Cardiac muscle cell (in vitro differentiated cells and primary cell): ENCODE measurements at places on chromosomes 5 and 9.

DNA sequence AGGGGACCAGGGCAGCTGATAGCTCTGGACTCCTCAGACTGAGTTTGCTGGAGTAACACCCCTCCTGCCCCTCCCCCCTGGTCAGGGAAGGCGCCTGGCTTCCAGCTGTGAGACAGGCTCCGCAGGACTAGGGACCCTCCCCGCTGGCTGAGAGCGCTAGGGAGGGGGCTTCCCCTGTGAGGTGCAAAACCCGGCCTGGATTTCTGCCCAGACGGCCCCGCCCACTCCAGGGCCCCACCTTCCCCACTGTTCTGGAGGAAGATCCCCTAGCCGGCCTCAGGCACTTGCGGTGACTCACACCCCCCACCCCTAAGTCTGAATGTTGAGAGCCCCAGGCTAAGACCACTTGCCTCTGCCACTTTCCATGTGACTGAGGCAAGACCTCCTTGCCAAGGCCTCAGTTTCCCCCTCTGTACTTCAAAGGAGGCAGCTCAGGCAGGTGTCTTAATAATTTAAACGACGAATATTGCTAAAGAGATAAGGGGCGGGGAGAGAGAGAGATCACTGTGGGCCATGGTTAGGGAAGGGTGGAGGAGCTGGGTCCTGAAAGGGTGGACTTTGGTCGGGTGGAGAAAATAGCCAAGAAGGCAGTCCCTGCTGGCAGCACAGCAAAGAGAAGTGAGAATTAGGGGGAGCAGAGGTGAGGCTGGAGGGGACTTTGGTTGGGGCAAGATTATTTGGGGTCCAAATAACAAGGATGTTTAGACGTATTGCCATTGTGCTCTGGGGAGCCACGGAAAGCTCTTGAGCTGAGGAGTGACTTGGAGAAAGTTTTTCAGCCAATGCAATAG, 1.0 kb upstream of the DAB2IP start:
- DNase-seq, result peak; percentile 96
- peak overlapping the region; percentile 4 for H3K4me3 ChIP-seq
- no peaks in the 10 kb centered on the region for H3K27me3 ChIP-seq
- peak overlapping the region; percentile 71 for H3K27ac ChIP-seq
- no peaks in the 10 kb centered on the region for H3K36me3 ChIP-seq

DNA sequence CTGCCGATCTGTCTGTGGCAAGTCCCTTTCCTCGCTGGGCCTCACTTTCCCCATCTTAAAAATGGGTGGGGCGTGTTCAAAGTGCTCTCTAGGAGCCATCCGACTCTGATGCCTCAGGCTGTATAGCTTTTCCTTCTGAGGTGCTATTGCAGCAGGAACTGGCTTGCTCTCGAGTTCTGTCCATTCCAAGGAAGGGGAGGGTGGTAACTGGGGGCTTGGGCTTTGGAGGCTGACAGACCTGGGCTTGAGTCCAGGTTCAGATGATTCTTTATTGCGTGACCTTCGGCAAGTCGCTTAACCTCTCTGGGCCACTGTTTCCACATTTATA, 139.5 kb downstream of the RGS3 start:
- no peak overlapping the region for H3K4me3 ChIP-seq
- no peaks in the 10 kb centered on the region for H3K27me3 ChIP-seq
- H3K27ac ChIP-seq, result no peak overlapping the region
- H3K36me3 ChIP-seq, result peaks cover under 1% of the 10 kb centered on the region
- no peak for DNase-seq
- peaks cover 13% of the 10 kb centered on the region for H3K4me1 ChIP-seq

DNA sequence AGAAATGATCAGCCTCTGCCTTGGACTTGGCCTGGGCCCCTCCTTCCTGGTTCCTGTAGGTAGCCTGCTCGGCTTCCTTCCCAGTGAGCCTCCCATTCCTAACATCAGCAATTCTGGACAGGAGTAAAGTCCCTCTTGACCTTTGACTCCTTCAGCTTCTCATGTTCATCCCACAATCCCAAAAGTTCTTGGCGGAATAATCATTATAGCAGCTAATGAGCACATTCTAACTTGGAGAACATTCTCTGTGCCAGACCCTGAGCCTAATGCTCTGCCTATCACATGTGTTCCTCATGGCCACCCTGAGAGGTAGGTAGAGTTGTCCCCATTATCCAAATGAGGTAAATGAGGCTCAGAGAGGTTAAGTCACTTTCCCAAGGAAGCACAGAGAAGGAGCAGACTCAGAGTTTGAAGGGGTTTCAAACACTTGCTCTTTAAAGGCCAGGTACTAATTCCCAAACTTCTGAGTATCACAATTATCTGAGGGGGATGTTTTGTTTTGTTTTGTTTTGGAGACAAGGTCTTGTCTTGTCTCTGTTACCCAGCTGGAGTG, 21.2 kb downstream of the SWI5 start:
- H3K27ac ChIP-seq, result no peak overlapping the region
- H3K4me1 ChIP-seq, result no peaks in the 10 kb centered on the region
- H3K4me3 ChIP-seq, result no peak overlapping the region
- H3K27me3 ChIP-seq, result no peaks in the 10 kb centered on the region
- H3K36me3 ChIP-seq, result no peaks in the 10 kb centered on the region

DNA sequence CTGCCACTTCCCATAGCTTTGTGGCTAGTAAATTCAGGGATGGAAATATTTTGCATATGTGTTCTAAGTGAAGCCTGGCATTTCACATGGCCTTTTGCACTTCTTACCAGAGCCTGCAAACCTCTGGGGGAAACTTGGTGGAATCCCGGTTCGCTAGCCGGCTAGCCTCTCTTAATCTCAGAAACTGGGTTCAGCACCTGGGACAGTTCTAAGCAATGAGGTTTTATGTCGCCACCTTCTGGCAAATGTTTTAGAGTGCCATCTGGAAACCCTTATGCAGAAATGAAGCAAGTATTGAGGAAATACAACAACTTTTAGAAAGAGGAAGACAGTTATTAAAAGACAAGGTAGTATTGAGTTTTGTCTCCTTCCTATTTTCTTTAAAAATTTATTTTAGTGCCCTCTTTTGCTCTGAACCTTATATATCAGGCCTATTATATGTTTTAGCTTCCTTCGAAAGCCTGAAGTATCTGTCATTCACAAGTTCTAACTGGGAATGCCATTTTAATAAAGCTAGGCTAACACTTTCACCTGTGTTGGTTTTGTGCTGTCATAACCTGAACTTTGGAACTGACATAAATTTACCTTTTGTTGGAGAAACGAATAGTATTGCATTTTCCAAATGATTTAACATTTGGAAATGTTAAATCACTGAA, 963 bp upstream of the HTR1A start:
- peak; percentile 92 for DNase-seq
- no peak overlapping the region for H3K27ac ChIP-seq
- no peak overlapping the region for H3K4me3 ChIP-seq
- H3K27me3 ChIP-seq, result peaks cover 47% of the 10 kb centered on the region
- H3K36me3 ChIP-seq, result no peaks in the 10 kb centered on the region

DNA sequence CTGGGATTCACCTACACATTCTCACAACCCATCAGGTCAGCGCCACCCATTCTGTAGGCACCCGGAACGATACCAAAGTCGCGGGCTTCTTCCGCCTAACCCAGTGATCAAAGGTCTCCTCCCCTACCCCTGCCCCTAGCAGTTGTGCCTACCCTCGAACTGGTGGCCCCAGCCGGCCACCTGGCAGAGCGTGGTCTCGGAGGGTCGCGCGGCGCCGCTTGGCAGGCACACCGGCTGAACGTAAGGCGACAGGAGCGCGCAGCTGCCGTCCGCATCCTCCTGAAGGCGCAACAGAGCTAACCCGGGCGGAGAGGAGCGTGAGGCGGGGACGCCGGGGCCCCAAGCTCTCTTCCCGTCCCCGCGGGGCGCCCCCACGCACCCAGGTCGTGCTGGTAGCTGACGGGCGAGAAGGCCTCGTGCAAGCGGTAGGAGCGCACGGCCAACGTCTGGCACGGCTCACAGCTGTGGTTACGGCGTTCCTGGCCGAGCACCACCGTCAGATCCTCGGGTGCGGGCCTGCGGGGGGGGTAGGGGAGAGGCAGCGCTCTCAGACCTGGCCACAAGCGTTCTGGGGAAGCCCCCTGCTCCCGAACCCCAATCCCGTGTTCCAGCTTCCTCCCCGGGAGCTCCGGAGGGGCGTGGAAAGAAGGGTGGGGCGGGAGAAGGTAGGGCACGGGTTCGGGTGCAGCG, 2.8 kb upstream of the PFN3 start:
- no peak overlapping the region for H3K27ac ChIP-seq
- H3K4me1 ChIP-seq, result no peaks in the 10 kb centered on the region
- H3K27me3 ChIP-seq, result peaks cover 73% of the 10 kb centered on the region
- H3K4me3 ChIP-seq, result peak overlapping the region; percentile 38
- peak; percentile 34 for DNase-seq

DNA sequence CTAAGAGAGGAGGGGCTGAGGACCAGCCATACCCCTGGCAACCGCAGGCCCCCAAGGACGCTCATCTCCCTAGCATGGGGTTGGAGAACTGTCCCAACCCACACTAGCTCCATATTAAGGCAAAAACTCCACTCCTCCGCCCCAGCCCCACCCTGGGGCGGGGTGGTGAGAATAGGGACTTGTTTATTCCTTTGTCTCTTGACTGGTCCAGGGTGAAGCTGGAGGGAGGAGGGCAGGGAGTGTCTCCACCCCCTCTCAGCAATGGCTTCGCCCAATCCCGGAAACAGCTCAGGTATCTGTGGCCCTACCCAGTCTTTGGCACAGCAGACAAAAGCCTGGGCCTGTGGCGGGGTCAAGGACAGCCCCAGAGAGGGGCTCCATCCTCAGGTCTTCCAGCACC, 16.9 kb downstream of the PRRX2 start:
- no peak for DNase-seq
- H3K4me3 ChIP-seq, result no peak overlapping the region
- H3K27ac ChIP-seq, result no peak overlapping the region
